ENCODE measurements at places on chromosomes 7 and 10.

DNA sequence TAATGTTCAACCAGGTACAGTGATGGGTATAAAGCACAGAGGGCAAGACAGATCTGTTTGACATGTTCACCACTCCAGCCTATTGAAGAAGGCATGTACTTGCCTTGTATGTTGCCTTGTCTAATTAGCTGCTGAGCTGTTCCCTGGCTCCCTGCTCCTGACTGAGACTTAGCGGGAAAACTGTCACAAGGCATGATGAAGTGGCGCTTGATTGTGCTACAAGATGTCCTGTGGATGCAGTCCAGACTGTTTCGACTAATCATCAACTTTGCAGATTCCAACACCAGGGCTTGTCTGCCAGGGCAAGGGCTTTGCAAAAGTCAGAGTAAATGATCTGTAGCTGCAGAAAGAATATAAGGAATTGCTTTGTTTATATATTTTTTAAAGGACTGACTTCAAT lies 136.2 kb upstream of the NRBF2 start:
- DNase-seq = no peak

DNA sequence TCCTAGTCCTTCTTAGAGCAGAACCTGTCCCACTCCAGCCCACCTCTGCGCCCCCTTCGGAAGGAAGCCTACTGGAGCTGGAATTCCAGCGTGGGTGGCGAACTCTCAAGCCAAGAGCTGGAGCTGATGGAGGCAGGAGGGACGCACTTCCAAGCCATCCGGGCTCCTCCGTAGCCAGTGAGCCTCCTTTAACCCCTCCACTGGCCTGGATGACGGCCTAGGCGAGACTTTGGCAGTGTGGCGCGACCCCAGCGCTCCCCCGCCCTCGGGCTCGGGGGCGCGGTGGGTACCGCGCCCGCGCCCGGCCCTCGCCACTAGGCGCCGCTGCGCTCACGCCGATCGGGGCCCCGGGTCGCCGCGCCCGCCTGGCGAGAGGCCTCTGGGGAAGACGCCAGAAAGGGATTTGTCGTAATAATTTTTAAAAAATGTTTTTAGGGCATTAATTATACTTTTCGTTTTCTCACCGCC lies 5.1 kb upstream of the EMX2 start:
- peak; percentile 32 for DNase-seq

GRCh38 chr10:130869179-130869841 lies 442.2 kb downstream of the TCERG1L start:
- no peak for DNase-seq

DNA sequence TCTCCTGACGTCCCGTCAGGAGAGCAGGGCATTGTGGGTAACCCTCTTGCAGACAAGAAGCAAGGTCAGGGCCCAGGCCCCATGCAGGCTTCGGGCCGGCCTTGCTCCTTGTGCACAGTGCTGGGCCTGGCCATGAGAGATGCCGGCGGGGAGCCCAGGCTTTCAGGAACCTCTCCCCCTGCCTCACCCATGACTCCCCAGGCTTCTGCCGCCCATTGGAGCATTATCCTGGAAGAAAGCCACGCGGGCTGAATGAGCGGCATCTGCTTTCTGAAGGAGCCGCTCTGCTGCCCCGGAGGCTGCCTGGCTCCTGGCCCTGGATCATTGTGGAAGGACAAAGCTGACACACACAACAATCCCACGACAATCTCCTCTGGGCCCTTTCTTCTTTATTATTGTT lies 233.5 kb downstream of the TCF7L2 start:
- DNase-seq = no peak

DNA sequence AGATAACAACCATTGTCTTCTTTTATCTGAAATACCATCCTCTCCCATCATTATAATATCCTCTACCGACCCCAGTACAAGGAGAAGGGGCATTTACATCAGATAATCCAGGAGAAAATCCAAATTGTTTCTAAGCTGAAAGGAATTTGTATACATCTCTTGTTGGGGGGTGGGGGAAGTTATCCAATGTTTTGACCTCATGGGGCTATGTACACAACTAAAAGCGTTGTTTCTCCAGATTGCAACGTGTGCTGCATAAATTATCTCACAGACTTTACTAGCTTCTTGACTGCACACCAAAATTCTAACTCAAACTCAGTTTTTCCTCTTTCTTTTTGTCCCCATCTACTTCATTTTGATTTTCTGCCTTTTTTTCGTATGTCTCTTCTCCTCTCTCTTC lies 156.7 kb downstream of the TWIST1 start:
- no peak for DNase-seq

DNA sequence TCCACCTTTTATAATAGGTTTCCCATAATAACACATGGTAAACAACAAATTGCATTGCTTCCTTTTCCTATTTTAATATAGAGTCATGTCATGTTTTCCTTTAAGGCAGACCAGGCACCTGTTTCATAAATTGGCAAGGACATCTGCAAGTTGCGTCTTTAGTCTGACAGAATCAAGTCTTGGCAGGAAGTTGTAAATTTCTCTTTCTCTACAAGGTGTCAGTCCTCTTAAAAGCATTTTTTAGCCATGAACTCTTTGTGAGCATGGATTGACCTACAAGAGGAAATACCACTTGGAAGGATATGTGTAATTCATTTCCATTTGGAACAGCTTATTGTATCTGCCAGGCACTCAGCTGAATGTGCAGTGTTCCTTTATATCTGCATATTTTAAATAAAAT lies 176.8 kb downstream of the PRKG1 start:
- DNase-seq = no peak

- no peak for DNase-seq
Observed at GRCh38 chr10:68075550-68076004, 494 bp upstream of the HERC4 start.

DNA sequence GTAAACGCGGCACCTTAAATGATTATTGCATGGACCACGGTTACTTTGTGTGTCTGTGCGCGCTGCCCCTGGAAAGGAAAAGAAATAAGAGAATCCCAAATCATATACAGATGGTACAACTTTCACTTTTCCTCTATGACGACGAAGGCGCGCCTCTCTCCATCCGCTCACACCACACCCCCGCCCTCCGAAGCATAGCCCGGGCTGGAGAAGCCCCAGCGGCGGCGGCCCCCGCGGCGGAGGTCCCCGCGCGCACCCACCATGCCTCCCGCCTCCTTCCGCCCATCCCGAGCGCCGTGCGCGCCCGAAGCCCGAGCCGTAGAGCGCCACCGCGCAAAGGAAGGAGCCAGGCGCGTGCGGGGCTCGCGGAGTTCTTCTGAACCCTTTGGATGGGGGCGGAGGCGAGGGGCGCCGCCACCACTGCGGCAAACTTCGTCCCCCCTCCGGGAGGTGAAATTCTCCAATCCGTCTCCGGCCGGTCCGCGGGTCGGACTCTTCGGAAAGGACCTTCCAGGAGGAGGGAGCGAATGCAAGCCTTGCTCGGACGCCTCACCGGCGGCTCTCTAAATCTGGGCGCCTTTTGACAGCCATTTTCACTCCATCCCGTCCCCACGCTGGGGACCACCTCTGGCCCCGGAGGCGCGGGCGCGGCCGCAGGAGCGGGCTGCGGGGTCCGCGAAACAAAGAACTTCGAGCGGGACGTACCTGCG lies 588 bp downstream of the GLI3 start:
- peak; percentile 34 for DNase-seq

GRCh38 chr7:4136036-4136435 lies 546.1 kb upstream of the FOXK1 start:
- no peak for DNase-seq

- DNase-seq = no peak
Observed at GRCh38 chr7:3117081-3117480, 73.4 kb upstream of the CARD11 start.

DNA sequence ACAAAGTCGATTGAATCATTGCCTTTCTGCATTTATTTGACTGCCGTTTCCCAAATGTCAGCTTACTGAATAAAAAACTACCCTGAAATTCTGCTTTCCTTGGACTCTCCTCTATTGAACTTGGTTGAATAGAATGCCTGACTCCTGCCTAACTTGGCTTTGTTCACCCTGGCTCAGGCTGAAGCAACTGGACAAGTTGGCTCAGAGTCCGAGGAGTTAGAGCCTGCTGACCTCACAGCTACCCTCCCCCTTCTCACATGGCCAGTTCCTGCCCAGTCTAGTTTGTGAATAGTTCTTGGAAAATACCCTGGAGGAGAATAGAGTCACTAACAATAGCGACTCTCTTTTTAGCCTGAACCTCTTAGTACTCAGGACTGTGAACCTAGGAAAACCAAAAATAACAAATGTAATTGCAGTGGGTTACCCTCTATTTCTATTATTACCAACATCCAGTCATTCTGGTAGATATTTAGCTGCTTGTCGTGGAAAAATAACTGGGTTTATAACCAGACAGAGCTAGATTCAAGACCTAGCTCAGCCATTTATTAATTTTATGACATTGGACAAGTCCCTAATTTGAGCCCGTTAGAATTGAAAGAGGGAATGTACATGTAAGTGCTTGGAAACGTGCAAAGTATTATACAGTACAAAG lies 17.3 kb upstream of the NRBF2 start:
- no peak for DNase-seq

DNA sequence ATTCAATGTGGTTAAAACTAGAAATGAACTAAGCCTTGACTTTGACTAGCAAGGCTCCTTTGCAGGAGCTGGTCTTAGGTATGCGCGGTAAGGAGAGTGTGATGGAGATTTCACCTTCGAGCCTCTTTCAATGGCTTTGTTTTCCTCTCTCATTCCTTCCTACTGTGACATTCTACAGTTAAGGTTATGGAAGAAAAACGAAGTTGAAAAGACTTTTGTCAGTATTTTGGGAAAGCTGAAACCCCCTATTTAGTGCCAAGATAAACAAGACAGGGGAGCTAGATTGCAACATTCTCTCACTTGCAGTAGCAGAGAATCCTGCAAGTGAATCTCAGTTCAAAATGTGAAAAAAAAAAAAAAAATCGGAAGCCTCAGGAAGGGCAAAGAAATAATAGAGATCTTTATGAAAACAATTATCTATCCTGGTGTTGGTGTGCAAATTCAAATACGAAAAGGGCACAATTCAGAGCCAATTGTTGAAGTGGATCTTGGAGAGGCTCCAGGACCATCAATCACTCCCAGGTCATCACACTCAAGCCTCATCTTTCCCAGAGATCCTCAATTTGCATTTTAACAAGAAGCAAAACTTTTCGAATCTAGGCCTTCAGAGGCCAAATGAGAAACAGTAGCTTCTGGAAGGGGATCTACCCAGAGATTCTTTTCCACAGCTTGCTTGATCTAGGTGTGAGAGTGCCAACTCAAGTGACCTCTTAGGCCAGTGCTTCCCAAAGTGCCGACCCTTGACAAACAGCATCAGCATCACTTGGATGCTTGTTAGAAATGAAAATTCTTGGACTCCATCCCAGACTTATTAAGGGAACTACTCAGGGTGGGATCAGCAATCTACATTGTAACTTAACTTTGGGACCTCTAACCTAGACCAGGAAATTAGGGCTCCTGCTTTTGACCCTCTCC lies 163.8 kb downstream of the INHBA start:
- DNase-seq = no peak

DNA sequence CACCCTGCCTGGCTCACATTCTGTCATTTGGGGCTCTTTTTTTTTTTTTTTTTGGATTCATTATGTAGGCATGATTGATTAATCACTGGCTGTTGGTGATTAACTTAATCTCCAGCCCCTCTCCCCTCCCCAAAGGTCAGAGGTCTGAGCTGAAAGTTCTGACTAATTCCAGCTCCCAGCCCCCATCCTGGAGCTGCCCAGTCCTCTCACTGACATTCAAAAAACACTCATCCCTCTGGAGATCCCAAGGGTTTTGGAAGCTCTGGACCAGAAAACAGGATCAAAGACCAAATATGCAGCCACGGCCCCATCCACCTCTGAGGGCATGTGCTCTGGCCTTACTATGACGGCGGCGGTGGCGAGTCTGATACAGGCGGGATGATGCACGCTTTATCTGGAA lies 53.8 kb downstream of the RBM17 start:
- no peak for DNase-seq

- peak; percentile 4 for DNase-seq
Observed at GRCh38 chr7:157564517-157565177, 227.8 kb downstream of the DNAJB6 start.

DNA sequence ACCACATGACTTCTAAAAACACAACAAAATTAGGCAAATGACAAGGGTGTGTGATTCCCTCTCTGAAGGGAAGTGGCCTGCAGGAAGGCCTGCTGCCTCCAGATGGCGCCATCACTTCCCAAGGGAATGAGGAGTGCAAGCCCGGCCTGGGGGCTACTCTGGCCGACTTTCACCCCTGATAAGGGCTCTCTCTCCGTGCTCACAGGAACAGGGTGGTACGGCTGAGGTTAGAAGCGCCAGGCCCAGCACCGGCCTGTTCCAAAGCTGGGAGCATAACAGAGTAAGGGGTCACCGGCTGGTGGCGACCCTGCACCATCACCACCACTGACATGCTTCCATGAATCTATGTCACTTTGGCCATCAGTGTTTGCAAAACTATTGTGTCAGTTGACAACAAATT lies 13.1 kb downstream of the RBP3 start:
- DNase-seq = peak; percentile 48
